Large intestine (tissue), 12 donors: ENCODE measurements at places on chromosomes 16 and 17. TPM values are rescaled to one million over a fixed set of nuclear protein-coding genes. Genes with fewer than 3 reads are reported as not detected.

DNA sequence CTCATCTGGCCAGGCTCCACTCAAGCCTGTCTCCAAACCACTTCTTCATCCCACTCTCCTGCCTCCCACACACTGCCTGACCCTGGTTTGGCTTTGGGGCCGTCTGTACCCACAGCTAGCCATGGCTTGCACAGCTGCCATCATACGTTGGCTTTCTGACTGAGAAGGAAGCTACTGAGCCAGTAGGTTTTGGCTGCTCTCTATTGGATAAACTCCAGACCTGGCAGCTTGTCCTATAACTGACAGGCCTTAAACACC is 3.9 kb downstream of the MIF4GD start:
- no peak for DNase-seq

DNA sequence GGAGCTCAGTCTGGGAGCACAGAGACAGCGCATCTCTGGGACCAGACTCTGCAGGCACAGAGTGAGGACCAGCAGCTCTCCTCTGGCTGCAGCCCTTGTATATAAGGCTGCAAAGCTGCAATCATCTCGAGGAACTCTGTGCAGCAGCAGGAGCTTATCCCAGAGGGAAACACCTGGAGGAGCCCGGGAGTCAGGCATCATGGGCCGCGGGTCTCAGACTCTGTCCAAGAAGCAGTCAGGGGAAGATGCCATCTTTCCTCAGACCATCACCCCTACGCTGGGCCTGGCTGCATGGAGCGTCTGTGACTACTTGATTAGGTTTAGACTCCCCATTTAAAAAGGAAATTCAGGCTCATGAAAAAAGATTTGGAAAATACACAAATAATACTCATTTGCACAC is 122.0 kb downstream of the IRF8 start:
- DNase-seq = no peak

DNA sequence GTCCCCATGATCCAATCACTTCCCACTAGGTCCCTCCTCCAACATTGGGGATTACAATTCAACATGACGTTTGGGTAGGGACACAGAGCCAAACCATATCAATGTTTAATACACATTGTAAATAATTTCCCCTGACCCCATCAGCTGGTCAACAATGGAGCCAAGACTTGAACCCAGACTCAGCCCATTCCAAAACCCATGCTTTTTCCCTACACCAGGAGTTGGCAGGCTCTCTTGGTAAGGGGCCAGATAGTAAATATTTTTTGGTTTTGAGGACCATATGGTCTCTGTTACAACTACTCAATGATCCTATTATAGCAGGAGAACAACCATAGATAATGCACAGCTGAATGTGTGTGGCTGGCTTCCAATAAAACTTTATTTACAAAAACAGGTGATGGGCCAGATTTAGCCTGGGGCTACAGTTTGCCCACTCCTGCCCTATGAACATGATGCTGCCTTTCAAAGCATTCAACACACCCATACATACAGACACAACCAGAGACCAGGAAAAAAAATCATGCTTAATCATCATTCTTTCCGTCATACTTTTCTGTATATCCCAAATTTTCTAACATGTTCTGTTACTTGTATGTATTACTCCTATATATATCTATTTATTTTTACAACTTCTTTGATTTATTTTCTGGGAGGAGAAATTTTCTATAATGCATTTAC is 22.1 kb upstream of the MSI2 start:
- no peak for DNase-seq

DNA sequence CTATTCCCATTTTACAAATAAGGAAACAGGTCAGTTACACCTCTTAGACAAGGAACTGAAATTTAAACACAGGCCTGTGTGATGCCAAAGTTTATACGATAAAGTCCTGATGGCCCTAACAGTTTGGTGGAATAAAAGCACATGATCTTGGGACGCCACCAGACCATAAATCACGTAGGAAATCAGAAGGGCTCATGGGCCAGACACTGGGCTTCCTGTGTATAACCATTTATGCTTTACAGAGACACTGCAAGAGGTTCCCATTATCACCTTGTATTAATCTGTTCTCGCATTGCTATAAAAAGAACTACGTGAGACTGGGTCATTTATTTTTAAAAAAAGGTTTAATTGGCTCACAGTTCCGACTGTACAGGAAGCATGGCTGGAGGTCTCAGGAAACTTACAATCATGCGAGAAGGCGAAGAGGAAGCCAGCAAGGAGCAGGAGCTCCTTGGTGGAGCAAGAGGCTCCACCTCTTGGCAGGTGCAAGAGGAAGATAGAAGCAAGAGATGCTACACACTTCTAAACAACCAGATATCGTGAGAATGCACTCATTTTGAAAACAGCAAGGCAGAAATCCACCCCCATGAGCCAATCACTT is 124.0 kb upstream of the MON1B start:
- no peak for DNase-seq

GRCh38 chr16:53865494-53865863 is 161.5 kb downstream of the FTO start:
- no peak for DNase-seq

- no peak for DNase-seq
These were observed 586 bp downstream of the CACNG1 start for GRCh38 chr17:67044940-67045339.

- no peak for DNase-seq
These were observed 341.0 kb downstream of the SEC14L1 start for GRCh38 chr17:77481476-77482374.

DNA sequence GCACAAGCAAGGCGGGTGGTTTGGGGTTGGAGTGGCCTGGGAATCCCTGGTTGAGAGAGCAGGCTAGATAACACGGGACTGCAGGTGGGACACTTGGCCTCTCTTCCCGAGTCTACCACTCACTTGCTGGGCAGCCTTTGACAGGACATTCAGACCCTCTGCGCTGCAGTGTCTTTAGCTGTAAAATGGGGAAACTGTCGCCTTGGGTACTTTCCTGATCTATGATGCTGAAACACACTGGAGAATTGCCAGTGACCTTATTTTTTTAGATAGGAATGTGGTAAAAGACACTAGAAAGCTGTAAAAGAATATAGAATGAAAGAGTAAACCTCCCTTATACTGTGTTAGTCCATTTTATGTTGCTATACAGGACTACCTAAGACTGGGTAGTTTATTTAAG is 30.5 kb downstream of the KSR1 start:
- DNase-seq = no peak

GRCh38 chr16:4347765-4348509 is 3.2 kb downstream of the PAM16 start:
- no peak for DNase-seq

The MFSD6L gene
- polyA plus RNA-seq = 8.6 TPM

- no peak for DNase-seq
These were observed 143.9 kb upstream of the HS3ST2 start for GRCh38 chr16:22670044-22670536.

- DNase-seq = no peak
These were observed 46.0 kb downstream of the TNRC6A start for GRCh38 chr16:24775455-24775854.

DNA sequence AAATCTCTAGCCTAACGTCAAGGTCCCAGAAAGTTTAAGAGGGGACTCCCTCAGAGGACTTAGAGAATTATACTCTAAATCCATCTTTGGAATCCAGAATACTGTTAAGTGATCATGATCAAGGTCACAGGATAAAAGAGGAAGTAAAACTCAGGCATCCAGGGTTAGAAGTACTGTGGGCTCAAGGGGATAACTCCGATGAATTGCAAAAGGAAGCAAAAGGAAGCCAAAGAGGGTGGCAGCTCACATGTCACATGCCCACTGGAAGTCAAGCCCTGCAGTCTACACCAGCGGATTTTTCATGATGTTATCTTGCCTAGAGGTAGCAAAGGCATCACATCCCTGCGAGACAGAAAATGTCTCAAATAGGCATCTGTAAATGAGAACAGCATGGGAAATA is 3.8 kb downstream of the ZNF821 start:
- no peak for DNase-seq
